ENCODE measurements at places on chromosomes 11 and 22. TPM values are rescaled to one million over a fixed set of nuclear protein-coding genes. Genes with fewer than 3 reads are reported as not detected.

Gene WNT7B
- total RNA-seq: not detected

Gene DKK3
- total RNA-seq: 8.7 TPM

Gene FDX1
- total RNA-seq: 14.3 TPM

Gene GAL3ST3
- 0.38 TPM for total RNA-seq

Gene PNPLA3
- 2.6 TPM for total RNA-seq

All from subcutaneous adipose tissue (tissue), 4 donors.